ENCODE measurements at places on chromosomes 12 and 14. TPM values are rescaled to one million over a fixed set of nuclear protein-coding genes. Genes with fewer than 3 reads are reported as not detected.

FICD gene
- 4.5 TPM for total RNA-seq

KRT82 gene
- not detected for total RNA-seq

KRT72 gene
- not detected for total RNA-seq

LBHD2 gene
- not detected for total RNA-seq

NANOG gene
- total RNA-seq = not detected

TAS2R20 gene
- 2.3 TPM for total RNA-seq

TMEM229B gene
- total RNA-seq = 1.1 TPM

FRS2 gene
- 16.6 TPM for total RNA-seq

GARIN6 gene
- not detected for total RNA-seq

FOXN4 gene
- total RNA-seq = not detected

PPM1H gene
- total RNA-seq = 1.3 TPM

SCAF11 gene
- total RNA-seq = 48.2 TPM

IFT43 gene
- 23.1 TPM for total RNA-seq

DDX51 gene
- 5.1 TPM for total RNA-seq

TUNAR gene
- total RNA-seq = not detected

DHH gene
- total RNA-seq = 0.25 TPM

EDDM3A gene
- total RNA-seq = not detected

ZNF705A gene
- total RNA-seq = under 0.01 TPM

CLEC4C gene
- total RNA-seq = not detected

PPP1R1A gene
- total RNA-seq = not detected
